ENCODE measurements at places on chromosomes 5 and 9. TPM values are rescaled to one million over a fixed set of nuclear protein-coding genes. Genes with fewer than 3 reads are reported as not detected.

GRCh38 chr5:122341087-122341486 is 29.1 kb downstream of the SNCAIP start:
- no peaks in the 10 kb centered on the region for H3K27me3 ChIP-seq
- no peaks in the 10 kb centered on the region for H3K36me3 ChIP-seq
- DNase-seq: no peak
- no peak overlapping the region for H3K27ac ChIP-seq
- no peak overlapping the region for H3K4me3 ChIP-seq

IFNA2 gene
- total RNA-seq: not detected

DNA sequence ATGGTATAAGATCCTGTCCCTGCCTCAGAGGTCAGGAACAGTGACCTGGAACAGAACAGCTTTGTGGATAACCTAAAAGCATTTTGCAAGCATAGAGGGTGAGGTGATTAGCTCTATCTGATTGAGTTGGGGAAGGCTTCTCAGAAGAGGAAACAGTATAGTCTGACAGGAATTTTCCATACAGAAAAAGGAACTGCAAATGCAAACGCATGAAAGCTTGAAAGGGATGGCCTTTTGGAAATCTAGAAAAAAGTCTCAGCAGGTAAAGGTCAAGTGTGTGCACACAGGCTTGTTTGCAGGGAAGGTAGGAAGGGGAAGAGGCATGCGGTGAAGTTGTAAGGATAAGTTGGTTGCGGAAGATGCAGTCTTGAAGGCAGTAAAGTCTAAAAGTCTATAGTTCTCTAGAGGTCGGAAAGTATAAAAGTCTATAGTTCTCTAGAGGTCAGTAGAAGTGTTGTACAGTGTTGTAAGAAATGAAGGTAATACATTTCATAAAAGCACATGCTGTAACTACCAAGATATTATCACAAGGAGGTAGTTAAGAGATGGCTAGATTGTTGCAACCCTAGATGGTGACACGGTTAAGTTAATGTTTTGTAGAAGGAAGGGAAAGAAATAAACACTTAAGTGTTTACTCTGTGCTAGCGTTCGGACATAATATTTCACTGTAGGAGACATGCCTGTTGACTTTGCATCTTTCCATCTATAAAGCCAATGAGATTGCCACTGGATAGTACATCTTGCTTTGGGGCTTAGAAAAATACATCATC is 16.7 kb upstream of the HSPB3 start:
- DNase-seq: no peak
- no peak overlapping the region for H3K4me3 ChIP-seq
- H3K27ac ChIP-seq: no peak overlapping the region
- H3K36me3 ChIP-seq: no peaks in the 10 kb centered on the region
- peaks cover 13% of the 10 kb centered on the region for H3K4me1 ChIP-seq

DNA sequence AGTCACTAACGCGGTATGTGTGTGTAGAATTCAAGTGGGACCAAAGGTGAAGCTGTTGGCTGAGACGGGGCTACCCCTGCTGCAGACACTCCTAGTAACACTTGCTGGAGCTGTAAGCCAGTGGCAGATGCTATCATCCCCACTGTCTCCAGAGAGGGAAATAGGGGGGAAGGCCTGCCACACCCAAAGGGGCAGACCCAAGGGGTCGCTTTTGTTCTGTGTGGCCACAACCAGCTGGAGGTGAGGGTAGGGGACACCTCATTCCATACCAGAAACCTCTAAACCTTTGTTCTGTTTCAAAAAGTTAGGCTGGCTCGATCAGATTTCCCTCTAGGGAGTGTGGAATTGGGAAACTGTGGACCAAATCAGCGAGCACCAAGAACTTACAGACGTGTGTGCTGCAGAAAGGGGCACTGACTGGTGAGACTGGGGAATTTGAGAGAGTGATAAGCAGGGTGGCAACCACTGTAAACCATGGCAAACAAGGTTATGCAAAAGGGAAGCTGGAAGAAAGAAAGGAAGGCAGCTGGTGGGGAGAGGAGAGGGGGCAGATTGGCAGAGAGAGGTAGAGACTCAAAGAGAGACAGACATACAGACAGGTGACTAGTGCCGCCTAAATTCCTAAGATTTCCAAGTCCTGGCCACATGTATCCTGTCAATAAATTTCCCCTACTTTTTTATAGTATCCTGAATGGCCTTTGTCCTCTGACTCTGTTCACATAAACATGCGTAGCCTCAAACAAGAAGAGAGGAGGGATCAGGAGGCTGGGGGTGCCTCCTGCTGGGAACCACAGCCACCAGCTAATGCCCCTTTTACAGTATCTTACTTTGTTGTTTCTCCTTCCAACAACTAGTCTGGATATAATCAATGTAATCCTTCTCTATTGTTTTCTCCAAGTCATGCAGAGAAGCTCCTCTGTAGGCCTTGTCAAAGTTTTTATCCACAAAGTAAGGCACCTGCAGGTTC is 15.6 kb upstream of the SPATA24 start:
- peaks cover 2% of the 10 kb centered on the region for H3K36me3 ChIP-seq
- DNase-seq: no peak
- H3K27me3 ChIP-seq: peaks cover 2% of the 10 kb centered on the region
- H3K27ac ChIP-seq: peak overlapping the region; percentile 54
- H3K4me1 ChIP-seq: peaks cover 37% of the 10 kb centered on the region
- H3K4me3 ChIP-seq: no peak overlapping the region

RABL6 gene
- total RNA-seq: 91.1 TPM

Data from activated naive CD8-positive, alpha-beta T cell treated with anti-CD3 and anti-CD28 coated beads, Interleukin-2, amount 10 ng/mL, durations not matched to agents 7 days and 5 days (primary cell).